NCI-H748 treated with DMSO at 0.1 percent for 48 hours (cell line): ENCODE measurements at places on chromosomes 7 and 10.
A peak's percentile ranks its signal among the peaks of the same experiment; 100 is the strongest.

GRCh38 chr7:123823898-123824753 is 20.8 kb upstream of the HYAL4 start:
- DNase-seq = no peak

- DNase-seq = no peak
These were observed 167.7 kb downstream of the EMX2 start for GRCh38 chr10:117710181-117710798.

GRCh38 chr10:111077479-111077784 is 603 bp downstream of the ADRA2A start:
- no peak for DNase-seq

DNA sequence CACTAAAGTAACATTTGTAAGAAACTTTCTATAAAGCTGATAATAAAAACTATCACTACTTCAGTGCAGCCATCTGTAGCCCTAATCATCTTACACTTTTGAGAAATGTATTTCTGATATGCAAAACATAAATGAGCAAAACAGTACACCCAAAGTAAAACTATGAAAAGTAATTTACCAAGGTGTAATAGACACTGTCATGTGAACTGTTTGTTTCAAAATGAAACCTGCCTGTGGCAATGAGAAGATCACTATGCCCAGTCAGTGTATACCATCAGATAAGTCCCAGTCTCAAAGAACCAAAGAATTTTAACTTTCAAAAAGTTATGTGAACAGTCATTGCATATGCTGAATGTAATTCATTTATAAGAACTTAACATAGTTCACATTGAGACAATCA is 398.1 kb downstream of the CDC14C start:
- no peak for DNase-seq

GRCh38 chr7:107253599-107253998 is 84.8 kb downstream of the HBP1 start:
- DNase-seq = no peak

DNA sequence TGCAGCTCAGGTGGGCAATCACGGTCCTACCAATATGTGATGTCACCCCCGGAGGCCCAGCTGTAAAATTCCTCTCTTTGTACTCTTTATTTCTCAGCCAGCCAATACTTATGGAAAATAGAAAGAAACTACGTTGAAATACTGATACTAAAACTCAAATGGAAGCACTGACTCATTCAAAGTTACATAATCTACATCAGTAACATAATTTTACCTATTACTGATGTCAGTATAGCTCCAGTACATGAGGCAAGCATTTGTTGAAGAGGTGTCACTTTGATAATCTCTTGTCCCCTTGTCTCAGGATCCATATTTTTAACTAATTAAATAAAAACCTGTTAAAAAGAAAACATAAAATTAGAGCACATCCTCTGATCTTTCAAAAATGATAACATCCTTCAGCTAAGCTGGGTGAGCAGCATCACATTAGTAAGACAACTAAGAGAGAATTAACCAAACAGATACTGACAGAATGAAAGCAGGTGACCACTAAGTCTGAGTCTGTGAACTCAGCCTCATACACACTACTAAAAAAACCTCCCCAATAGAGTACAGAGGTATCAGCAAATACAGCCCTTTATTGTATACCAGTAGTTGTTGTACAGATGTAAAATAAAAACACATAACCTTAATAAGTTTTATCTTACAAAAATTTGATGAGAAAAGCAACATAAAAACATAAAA is 17.6 kb downstream of the SLC25A40 start:
- DNase-seq = no peak

DNA sequence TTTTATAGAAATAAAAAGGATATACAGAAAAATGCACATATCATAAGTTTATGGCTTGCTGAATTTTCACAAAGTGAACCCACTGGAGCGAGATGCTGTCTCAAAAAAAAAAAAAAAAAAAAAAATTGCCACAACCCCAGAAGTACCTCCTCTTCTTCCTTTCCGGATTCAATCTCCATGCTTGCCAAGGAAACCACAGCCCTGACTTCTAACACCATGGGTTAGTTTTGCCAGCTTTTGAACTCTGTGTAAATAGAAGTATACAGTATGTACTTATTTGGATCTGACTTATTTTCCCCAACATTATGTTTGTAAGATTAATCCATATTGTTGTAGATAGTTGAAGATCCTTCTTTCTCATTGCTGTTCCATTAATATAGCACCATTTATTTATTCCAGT is 40.0 kb downstream of the FANK1 start:
- DNase-seq = no peak

DNA sequence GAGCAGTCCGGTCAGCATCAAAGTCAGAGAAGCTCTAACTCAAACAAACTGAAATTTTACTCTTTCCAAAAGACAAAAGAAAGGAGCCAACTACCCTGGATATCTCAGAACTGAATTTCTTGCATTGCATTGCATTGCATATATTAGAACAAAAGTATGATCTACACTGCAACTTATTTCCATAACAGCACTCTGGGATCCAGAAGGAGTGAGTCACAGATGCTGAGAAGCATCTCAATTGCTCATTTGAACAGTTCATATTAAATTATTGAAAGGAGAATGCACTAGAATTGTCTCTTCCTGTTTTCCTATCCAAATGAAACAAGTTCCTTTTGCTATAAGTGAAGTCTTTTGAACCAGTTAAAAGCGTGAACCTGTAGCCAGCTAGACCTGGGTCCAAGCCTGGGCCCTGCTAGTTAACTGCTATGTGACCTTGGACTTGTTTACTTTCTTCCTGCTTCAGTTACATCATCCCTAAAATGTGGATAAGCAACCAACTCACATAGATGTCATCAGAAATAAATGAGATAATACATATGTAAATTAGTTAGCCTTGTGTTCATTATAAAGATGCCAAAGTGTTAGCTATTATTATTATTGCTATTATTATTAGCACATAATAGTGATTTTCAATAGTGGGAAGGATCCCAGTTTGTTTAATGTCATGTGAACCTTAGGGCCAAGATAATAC is 184.1 kb downstream of the CREB5 start:
- DNase-seq = no peak

- DNase-seq = peak; percentile 64
These were observed 60.1 kb upstream of the SORCS3 start for GRCh38 chr10:104580774-104581675.

DNA sequence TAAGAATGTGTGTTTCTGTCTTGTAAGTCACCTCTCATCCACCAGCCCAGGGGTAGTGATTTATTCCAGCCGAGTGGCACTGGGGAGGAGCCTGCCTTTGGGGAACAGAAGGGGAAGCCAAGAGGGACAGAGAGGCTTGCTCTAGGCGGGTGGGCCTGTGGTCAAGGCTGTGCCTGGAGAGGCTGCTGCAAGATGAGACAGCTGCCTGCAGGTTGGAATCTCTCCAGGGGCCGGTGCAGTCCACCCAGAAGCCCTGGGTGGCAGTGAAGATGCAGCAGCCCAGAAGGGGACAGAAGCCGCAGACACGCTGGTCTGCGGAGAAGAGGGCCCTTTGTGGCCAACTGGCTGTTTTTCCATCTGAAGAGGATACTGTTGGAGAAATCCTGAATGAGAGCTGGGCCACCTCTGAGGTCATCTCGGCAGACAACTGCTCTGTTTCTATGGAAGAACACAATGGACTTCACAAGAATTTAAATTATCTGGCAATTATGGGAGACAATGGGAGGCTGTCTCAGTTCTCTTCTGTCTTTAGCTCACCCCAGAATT is 175.7 kb downstream of the GFRA1 start:
- no peak for DNase-seq

- peak; percentile 99 for DNase-seq
These were observed 623 bp upstream of the CEP41 start for GRCh38 chr7:130441408-130441869.

DNA sequence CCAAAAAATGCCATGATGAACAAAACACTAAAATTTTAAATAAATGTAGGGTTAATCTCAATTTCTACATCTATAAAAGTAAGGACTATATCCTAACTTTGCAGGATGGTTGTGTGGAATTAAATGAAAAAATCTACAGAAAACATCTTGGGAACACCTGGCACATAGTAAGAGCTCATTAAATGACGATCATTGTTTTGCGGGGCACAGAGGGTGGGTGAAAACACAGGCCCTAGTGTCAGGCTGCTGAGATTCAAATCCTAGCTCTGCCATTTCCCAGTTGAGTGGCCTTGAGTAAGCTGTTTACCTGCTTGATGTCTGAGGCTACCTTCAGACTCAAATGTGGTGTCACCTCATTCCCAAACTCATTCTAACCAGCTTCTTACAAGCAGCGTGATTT is 35.6 kb downstream of the BTBD16 start:
- no peak for DNase-seq

- no peak for DNase-seq
These were observed 55.9 kb upstream of the PAPSS2 start for GRCh38 chr10:87603769-87604168.

DNA sequence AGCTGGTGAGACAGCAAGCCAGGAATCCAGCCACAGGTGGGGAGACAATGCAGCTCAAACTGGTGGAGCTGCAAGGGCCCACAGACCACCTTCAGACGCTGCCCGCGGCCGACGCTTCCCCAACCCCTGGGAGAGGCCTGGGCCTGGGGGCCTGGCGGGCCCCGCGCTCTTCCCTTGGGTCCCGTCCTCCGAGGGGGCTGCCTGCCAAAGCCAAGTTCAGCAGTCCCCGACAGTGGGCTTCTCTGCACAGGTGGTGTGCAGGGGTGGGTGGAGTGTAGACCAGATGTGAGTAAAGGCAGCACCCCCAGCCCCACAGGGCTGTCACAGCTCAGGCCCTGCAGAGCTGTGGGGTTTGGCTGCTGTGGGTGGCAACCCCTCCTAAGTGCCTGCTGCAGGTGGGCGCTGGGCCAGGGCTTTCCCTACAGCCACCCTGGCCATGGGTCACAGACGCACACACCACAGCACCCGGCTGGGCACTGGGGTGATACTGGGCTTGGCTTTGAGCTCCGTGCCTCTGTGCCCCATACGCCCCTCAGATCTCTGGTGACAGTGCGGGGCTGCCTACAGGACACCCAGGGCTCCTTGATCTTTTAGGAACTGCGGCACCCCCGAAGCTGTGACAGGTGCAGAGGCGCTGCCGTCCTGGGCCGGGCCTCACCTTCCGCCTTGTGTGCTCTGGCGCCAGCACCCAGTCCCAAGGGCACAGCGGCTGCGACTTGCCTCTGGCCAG is 20.5 kb downstream of the BNIP3 start:
- no peak for DNase-seq

GRCh38 chr10:61063034-61063433 is 119.0 kb upstream of the RHOBTB1 start:
- DNase-seq = no peak

GRCh38 chr7:47400001-47400400 is 181.9 kb downstream of the TNS3 start:
- DNase-seq = no peak

- DNase-seq = peak; percentile 10
These were observed 1.2 kb upstream of the ZMIZ1 start for GRCh38 chr10:79067241-79068202.

- no peak for DNase-seq
These were observed 3.4 kb downstream of the MMRN2 start for GRCh38 chr10:86953747-86954680.

DNA sequence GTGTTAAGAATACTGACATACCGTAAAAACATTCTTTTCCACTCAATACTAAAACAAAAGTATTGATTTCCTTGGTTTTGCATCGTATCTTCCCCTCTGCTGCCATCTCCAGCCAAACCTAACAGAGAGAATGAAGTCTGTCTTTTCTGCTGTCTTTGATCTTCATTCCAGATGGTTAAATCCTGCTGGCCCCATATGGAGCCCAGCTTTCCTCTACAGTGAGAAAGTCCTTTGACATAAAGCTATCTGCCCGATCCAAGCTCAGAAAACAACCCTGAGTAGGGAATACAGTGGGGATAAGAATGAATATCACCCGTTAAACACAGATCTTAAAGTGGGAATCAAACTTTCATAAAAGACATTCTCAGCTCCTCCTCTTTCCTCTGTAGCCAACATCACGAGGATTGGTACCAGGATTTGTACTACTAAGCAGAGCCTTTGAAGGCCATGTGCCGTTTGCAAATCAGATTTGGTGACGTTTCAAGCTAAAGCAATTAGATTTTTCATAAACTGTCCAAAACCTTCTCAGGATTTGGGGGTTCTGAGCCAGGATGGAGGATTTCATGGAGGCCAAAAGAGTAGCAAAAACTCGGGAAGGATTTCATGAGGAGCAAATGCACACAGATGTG is 30.8 kb upstream of the GPAM start:
- no peak for DNase-seq

- no peak for DNase-seq
These were observed 187.1 kb downstream of the MLLT10 start for GRCh38 chr10:21721000-21721665.

DNA sequence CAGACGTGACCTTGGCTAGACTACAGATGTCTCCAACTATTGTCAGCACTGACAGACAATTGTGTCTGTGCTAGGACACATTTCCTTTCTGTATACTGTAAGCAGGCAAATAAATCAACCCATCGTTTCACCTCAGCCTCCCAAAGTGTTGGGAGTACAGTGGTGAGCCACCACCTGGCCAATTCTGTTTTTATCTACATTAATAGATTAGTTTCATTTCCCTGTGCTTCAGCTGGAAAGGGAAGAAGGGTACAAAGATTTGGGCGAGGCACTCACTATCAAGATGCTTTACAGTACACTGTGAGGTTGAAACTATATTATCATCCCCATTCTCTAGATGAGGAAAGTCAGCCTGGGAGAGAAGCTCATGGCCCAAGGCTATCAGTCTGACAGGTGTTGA is 21.9 kb downstream of the SFR1 start:
- no peak for DNase-seq

DNA sequence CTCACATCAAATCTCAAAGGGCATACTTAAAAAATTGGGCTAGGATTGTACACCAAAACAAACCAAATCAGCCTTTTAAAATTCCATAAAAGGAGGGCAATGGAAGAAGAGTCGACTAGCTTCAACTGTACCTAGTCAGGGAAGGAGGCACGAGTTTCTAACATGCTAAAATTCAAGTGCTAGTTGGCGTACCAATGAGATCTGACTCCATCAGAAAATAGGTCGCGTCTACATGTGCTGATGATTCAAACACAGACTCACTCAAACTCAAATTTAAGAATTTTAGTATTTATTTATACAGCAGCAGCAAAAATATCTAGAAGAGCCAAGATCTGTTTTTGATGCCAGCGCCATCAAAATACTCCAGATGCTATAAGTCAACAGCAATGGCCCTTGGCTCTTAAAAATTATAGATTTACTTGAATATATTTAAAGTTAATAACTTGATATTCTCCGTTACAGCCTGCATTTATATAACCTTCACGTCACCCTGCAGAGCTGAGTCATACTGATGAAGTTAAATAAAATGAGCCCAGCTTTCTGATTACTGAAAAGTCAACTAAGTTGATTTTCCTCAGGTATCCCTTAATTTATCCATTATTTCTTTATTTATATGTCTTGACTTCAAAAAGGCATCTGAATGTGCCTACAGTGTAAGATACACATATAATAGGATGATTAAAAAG is 302.1 kb upstream of the IMMP2L start:
- DNase-seq = no peak

- no peak for DNase-seq
These were observed 128.5 kb downstream of the PLCE1 start for GRCh38 chr10:94122211-94122610.
